GM12892 (cell line): ENCODE measurements at places on chromosomes 5 and 9.

DNA sequence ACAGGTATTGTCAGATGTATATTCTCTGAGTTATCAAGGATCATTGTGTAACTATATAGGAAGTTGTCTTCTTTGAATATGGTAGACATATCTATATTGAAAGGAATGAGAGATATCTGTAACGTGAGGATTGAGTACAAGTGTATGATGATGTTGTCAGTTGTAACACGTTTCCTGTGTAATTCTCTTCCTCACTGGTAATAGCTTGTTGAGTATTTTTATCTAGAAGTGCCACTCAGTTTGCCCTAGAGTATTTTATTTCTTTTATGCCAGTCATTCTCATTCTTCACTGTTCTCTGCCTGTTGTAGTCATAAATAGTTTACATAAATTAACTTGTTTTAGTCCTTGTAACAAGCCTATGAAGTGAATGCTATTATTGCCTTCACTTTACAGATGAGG, 172.1 kb downstream of the BAAT start:
- no peak for DNase-seq

DNA sequence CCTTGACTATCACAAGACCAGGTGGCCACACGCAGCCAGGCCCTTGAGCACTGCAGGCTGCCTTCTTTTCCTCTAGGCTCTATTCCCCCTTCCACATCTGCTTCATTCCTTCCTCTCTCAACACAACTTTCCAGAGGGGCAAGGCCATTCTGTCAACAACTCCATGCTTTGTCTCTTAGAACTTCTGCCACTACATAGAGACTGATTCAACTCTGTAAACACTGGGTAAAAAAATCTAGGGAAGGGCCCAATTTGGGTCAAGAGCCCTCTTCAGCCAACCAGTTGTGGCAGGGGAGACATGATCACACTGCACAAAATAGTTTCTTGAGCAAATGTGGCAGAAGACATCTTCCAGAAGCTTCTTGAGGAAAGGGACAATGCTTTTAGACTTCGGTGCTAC, 55.6 kb downstream of the ATPSCKMT start:
- DNase-seq: no peak

DNA sequence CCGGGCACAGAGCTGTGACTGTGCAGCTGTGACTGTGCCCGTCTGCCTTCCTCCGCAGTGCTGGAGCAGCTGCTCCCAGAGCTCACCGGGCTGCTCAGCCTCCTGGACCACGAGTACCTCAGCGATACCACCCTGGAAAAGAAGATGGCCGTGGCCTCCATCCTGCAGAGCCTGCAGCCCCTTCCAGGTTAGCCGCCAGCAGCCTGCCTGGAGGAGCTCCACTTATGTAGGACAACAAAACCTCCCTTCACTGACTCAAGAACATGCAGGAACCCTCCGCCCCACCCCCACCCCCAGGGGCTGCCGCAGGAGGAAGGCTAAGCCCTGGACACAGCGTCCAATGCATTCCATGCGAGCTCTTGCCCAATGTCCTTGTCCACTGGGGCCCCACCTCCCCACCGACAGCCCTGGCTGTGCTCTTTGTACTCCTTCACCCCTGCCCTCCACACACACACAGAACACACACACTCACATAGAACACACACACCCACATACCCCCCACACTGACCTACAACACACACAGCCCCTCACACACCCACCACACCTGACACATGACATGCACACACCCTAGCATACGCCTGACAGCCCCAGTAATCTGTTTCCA, 27.9 kb downstream of the AFAP1L1 start:
- no peak for DNase-seq

- no peak for DNase-seq
These were observed 12.0 kb upstream of the C9 start for GRCh38 chr5:39376293-39376714.

DNA sequence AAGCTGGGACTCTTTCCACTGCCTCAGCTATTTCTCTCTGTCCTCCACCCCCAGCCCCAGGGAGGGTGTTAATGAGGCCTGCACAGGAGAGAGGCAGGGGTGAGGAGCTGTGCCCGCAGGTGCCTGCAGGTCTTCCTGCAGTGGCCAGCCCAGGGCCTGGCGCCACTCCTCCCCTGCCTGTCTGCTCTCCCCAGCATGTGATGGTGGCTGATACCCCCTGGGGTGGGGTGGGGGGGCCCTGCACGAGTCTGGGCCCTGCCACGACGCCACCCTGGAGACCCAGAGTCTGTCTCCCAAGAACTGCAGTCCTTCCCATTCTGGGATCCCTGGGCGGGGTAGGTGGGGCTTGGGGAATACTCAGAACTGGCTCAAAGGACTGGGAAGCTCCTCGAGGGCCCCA, 166.4 kb upstream of the SMIM23 start:
- no peak for DNase-seq

DNA sequence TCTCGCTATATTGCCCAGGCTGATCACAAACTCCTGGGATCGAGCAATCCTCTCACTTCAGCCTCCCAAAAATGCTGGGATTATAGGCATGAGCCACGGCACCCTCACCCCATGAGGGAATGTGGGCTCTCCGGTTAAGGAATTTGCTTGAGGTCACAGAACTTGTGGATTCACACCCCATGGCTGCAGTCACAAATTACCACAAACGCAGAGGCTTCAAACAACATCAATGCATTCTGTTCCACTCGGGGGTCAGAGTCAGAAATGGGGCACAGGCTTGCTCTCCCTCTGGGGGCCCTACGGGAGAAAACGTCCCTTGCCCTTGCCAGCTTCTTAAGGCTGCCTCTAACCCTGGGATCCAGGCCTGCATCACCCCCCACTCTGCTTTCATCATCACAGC, 12.2 kb upstream of the SPINK4 start:
- DNase-seq: no peak

DNA sequence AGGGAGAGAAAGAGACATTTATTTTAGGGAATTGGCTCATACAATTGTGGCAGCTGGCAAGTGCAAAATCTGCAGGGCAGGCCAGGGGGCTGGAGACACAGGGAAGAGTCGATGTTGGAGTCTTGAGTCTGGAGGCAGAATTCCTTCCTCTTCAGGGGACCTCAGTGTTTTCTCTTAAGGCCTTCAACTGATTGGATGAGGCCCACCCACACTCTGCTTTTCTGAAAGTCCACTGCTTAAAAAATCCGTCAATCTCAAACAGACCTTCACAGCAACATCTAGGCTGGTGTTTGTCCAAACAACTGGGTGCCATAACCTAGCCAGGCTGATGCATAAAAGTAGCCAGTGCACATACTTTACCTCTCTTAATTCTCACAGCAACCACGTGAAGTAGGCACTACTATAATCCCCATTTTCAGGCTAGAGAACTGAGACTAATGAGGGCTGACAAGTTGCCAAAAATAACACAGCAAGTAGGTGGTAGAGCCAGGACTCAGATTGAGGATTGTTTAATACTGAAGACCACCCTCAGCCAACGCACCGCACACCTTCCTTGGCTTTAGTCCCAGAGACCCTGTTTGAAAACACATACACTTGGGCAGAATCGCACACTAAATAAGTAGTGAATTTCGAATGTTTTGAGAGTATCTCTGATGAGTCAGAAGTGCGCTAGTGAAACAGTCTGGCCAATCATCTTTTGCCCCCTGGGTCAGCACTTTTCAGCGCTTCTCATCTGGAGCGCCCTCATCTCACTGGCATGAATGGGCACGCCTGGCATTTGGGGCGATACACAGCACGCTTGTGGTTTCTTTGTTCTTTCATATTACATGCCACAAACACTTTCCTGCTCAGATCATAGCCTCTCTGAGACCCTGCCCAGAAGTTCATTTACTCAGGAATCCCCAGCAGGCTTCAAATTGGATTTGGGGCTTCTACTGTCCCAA, 591.4 kb downstream of the CCDC171 start:
- DNase-seq: no peak

DNA sequence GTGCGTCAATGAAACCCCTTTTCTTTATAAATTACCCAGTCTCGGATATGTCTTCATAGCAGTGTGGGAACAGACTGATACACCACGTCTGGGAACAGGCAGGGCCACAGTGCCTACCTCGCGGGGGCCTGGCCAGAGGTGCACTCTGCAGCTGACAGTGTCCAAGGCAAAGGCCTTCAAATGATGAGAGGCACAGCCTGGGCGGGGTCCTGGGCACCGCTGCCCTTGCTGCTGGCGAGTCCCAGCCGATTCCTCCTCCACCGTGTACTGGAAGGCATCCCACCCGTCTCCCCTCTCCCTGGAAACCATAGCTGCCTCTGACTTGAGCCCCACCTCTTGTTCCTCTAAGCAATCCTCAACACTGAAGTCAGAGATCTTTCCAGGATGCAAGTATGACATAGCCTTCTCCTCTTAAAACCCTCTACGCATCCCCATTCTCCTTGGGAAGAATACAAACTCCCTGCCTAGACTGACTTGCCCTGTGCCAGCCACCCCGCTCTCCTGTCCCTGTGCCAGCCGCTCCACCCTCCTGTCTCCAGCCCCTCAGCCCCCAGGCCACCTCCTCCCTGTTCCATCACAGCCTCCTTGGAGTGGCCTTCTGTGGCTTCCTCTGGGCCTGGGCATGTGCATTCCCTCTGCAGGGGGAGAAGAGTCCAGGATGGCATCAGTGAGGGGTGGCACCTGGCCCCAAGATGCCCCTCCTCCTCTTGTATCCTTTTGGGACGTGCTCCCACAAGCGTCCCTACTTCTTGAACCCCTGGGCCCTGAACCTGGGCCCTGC, 8.1 kb upstream of the COL5A1 start:
- no peak for DNase-seq

GRCh38 chr5:80711938-80712337, 57.2 kb upstream of the DHFR start:
- no peak for DNase-seq

DNA sequence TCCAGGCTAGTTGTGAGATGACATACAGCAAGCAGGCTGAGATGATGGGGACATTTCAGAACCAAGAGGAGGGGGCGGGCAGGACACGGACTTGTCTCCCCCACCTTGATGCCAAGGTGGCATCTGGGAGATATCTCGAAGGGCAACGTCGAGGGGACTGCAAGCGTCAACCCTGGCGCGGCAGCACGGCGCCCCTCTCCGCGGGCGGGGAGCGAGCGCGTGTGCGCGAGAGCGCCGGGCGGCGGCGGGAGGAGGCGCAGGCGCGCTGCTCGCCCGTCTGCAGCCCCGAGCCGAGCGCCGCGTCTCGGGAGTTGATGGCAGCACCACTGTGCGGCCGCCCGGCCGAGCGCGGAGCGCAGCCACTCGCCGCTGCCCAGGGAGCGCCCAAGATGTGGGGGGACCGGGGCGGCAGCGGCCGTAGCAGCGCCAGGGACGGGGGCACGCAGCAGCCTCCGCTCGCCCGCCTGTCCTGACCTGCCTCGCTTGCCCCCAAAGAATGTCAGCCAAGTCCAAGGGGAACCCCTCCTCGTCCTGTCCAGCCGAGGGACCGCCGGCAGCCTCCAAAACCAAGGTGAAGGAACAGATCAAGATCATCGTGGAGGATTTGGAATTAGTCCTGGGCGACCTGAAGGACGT, at the start of gene PRR16:
Gene PRR16, plus strand, starts transcription at position 310 of the 636 bp plus-strand sequence.
- no peak for DNase-seq

DNA sequence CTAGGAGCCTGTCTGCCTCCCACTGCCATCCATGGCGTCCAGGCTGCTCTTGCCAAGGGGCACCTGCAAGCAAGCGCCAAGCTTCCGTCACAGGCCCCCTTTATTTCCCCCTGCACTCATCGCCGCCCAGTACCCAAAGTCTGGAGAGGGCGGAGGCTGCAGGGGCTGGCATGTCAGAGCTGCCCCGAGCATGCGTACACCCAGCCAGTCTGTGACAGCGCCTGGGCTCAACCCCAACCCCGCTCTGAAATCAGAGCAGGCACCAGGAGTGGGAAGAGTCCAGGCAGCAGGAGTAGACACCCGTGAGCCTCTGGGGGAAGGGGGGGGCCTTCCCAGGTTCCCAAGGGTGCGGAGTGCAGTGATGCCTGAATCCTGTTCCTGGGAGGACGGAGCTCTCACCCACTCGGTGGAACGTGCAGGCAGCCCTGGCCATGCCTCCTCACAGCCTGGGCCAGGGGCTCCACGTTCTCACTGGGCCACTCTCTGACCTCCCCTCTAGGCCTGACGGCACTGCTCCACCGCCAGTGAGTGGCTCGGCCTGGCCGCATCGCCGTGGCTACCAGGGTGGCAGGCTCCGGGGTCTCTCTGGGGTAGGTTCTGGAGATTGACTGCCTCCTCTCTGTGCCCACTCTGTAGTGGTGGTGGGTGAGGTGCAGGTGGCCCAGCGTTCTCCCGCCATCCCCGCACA, 469.0 kb downstream of the CDH9 start:
- no peak for DNase-seq

GRCh38 chr5:110840347-110840960, 101.6 kb downstream of the SLC25A46 start:
- no peak for DNase-seq

- no peak for DNase-seq
These were observed 1138.2 kb downstream of the TAF11L14 start for GRCh38 chr5:18772475-18772874.

DNA sequence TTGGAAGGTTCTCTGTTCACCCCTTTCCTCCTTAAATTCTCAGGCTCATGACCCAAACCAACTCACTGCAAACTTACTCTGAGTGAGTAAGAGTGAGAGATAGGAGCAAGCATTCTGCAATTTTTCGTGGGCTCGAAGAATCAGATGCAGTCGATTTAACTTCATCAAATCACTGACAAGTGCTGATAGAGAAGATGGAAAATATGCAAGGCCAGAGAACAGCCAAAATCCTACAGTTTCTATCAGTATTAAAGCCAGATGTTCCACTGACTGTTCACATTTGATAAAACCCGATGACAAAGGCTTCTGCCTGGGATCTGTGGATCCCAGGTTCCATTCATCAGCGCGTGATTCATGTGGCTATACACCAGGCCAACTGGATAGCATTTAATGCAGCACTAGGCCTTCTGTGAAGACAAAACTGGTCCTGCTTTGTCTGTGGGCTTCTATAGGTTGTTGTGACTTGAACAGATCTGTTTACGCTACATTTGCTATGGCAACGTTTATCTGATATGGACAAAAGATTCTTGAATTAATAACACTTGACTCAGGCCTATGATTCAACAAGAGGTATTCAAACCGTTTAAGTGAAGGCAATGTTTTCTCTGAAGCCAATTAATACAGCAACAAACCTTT, 251.2 kb downstream of the NFIB start:
- DNase-seq: no peak

- no peak for DNase-seq
These were observed 81.3 kb downstream of the OSTF1 start for GRCh38 chr9:75169623-75170022.

- no peak for DNase-seq
These were observed 102.4 kb downstream of the SMARCA2 start for GRCh38 chr9:2117527-2117926.

GRCh38 chr9:103681435-103681834, 412.7 kb upstream of the SMC2 start:
- no peak for DNase-seq

DNA sequence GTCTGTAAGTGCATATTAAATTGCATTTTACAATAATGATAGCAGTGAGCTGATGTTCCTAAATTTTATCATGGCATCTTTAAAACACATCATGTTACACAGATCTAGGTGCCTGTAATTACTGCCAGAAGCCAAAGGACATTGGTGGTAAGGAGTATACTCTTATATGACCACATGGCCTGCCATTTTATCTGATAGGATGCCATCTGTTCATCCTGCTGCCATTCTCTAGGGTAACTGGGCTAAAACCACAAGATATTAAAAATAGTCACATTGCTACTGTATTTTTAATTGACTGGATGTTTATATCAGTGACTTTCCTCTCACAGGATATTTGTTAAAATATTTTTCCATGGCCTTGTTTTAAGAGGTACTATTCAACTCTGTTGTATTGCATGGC, 53.1 kb downstream of the HCN1 start:
- no peak for DNase-seq

GRCh38 chr5:111997711-111998110, 240.7 kb upstream of the NREP start:
- no peak for DNase-seq

- no peak for DNase-seq
These were observed 26.7 kb downstream of the F2R start for GRCh38 chr5:76742583-76742982.
